Left ventricle myocardium superior (tissue), 1 donor: ENCODE measurements at places on chromosomes 3 and 15.

GRCh38 chr3:43013743-43014155 lies 34.6 kb downstream of the GASK1A start:
- DNase-seq, result no peak

DNA sequence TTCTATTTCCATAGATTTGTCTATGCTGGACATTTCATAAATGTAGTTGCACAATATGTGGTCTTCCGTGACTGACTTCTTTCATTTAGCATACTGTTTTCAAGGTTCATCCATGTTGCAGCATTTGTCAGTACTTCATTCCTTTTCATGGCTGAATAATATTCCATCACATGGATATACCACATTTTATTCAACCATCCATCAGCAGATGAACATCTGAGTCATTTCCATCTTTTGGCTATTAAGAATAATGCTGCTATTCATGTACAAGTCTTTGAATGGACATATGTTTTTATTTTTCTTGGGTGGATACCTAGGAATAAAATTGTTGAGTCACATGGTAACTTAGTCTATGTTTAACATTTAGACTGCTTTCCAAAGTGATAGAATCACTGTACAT lies 99.3 kb upstream of the RAD18 start:
- DNase-seq, result no peak

DNA sequence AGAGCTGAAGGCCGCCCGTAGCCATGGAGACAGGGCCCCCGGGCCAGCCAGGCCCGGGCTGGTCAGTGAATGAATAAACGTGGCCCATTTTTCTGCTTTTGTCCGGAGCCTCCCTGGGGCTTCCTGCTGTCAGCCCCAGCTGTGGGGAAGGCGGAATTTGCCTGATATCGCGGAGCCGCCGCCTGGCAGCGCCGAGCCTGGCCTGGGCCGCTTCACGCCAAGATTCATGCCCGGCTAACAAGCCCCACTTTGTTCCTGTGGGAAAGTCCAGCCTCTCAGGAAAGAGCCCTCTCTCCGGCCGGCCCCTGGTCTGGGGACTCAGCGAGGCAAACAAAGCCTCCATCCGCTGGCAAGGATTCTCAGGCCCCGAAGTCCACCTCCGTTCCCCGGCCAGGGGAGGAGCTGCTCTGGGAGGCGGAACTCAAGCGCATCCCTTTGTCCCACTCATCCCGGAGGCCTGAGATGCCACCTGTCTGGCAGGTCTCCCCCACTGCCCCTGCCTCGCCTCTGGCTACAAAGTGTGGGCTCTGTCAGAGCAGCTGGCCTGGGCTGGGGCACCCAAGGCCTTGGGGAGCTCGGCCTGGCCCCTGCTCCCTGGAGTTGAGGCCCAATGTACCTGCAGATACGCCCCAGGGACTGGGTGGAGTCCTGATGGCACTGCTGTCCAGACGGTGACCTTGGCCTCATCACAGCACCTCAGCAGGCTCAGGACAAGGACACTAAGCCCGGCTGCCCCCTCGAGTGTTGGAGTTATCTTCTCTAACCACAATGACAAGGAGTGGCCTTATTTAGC lies 51.6 kb upstream of the SLC6A11 start:
- DNase-seq, result no peak

- DNase-seq, result no peak
Measured at GRCh38 chr3:114933407-114933806, 213.7 kb downstream of the ZBTB20 start.

DNA sequence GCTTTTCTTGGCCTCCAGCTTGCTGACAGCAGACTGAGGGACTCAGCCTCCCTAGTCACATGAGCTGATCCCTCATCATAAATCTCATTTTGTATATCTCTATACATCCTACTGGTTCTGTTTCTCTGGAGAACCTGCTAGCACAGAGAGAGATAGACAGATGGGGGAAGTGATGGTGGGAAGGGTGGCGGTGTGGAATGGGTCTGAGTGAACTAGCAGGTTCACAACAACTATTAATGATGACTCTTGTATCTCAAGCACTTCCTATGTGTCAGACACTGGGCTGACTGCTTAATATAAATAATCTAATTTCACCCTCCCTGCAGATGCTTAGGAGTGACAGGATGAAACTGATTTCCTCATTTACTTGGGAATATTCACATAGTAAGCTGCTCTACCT lies 106.9 kb upstream of the TLE3 start:
- no peak for DNase-seq

DNA sequence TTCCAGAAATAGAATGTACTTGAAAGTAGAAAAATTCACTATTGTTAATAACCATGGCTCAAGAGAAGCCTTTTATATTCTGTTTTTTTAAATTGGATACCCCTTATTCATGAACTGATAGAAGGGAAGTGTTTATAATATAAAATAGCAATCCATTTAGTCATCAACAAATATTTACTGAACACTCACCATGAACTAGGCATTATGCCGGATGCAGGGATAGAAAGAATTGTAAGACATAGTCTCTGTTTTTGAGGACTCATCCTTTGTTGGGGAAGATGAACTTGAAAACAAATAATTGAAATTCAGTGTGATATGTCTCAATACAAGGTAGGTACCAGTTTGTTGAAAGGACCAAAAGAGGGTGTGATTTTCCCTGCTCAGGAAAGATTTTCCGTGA lies 160.9 kb upstream of the SATB1 start:
- no peak for DNase-seq

GRCh38 chr15:35546511-35547381 lies 781 bp upstream of the DPH6 start:
- DNase-seq, result no peak

GRCh38 chr3:17500618-17501017 lies 241.8 kb downstream of the TBC1D5 start:
- no peak for DNase-seq

GRCh38 chr15:71962537-71962936 lies 152.2 kb downstream of the NR2E3 start:
- DNase-seq, result no peak

DNA sequence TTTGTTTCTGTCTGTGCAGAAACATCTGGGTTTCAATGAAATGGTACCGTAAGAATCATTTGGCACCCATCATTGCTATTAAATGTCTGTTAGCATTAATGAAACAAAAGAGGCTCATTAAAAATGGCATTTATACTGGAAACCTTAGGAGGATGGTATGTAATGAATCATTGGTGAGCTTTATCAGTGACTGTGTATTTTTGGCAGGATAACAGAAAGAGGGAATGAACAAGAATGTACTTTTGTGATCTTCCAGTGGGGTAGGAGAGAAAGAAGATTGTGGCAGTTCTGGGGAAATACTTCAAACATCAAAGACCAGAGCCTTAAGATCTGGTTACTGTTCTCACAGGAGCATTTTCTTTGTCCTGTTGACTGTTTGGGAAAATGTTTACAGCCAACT lies 4.7 kb upstream of the DCBLD2 start:
- DNase-seq, result no peak

DNA sequence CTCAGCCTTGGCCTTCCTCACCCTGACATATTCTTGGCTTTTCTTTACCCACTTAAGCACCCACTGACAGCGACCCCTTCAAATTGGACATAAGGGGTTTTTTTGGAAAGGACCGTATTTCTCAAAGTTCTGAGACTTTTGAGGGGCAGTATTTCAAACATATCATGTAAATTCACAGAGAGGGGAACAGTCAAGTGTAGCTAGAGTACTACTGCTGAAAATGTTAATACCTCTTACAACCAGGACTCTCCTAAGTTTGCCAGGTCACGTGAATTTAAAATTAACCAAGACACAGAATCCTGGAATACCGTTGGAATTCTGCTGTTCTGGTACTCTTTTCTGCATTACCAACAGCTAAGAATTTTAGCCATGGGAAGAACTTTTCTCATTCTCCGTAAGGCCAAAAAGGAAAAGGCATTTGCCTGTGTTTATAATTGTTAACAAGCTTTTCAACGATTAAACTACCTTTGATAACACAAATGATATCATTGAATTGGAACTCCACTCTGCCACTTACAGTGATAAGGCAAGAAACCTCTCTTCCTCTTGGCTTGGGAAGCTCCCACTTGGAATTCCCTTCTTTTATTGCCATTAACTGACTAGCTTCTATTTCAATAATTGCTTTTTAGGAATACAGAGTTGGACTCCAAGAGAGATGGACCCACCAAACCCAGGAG lies 597 bp upstream of the GBE1 start:
- DNase-seq, result no peak

DNA sequence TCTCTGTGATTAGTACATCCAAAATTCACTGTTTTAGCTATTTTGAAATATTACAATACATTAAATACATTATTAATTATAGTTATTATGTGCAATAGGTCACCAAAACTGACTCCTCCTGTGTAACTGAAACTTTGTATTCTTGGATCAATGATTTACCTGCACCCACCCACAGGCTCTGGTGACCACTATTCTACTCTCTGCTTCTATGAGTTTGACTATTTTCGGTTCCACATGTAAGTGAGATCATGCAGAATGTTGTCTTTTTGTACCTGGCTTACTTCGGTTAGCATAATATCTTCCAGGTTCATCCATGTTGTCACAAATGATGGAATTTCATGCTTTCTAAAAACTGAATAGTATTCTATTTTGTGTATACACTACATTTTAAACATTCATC lies 43.8 kb downstream of the SLC2A2 start:
- DNase-seq, result no peak

DNA sequence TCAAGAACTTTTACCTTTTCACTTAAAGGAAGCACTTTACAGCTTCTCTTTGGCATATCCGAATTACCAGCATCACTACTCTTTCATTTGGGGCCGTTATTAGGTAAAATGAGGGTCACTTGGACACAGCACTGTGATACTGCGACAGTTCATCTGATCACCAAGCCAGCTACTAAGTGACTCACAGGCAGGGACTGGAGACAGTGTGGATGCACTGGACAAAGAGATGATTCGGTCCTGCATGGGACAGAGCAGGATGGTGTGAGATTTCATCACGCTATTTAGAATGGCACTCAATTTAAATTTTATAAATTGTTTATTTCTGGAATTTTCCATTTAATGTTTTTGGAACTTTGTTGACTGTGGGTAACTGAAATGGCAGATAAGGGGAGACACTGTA lies 166.9 kb upstream of the IL12A start:
- DNase-seq, result no peak

DNA sequence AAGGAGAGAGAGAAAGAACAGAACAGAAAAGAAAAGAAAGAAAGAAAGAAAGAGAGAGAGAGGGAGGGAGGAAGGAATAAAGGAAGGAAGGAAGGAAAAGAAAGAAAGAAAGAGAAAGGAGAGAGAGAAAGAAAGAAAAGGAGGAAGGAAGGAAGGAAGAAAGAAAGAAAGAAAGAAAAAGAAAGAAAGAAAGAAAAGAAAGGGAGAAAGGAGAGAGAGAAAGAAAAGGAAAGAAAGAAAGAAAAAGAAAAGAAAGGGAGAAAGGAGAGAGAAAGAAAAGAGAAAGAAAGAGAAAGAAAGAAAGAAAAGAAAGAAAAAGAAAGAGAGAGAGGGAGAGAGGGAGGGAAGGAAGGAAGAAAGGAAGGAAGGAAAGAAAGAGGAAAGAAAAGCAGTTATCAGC lies 108.8 kb downstream of the ARPP21 start:
- no peak for DNase-seq

DNA sequence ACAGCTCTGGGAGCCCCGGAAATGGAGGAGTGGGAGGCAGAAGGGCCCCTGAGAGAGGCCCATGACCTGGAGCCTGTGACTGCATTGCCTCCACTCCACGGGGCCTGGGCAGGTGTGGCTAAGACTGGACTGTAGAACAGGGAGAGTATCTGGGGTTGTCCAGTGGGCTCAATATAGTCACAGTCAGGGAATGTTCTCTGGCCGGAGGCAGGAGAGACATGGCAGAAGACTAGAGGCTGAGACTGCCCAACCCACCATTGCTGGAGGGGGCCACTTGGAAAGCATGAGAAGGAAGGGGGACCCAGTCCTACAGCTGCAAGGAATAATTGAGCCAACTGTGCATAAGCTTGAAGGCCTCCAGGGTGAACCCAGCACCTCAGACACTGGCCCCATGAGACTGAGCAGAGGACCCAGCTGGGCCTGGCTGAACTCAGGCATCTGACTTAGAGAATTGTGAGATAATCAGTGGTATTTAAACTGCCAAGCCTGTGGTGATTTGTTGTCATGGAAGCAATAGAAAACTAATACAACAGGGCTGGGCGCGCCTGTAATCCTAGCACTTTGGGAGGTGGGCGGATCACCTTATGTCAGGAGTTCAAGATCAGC lies 33.1 kb downstream of the NIPA2 start:
- no peak for DNase-seq

GRCh38 chr3:120561251-120562045 lies 34.7 kb upstream of the NDUFB4 start:
- peak; percentile 78 for DNase-seq

DNA sequence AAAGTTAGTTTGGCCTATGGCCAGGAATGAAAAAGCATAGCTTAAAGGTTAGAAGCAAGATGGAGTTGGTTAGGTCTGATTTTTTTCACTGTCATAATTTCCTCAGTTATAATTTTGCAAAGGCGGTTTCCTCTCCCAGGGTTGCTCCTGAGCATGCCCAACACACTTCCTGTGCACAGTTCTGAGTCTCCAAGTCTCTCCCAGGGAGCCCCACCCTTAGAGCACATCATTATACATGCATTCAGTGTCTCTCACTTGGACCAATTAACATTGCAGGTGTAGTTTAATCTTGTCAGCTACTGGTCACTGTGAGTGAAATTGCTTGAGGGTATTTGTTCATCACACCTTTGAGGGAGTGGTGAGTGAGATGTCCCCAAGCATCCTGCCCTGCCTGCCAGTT lies 96.0 kb upstream of the ATP10A start:
- DNase-seq, result no peak

DNA sequence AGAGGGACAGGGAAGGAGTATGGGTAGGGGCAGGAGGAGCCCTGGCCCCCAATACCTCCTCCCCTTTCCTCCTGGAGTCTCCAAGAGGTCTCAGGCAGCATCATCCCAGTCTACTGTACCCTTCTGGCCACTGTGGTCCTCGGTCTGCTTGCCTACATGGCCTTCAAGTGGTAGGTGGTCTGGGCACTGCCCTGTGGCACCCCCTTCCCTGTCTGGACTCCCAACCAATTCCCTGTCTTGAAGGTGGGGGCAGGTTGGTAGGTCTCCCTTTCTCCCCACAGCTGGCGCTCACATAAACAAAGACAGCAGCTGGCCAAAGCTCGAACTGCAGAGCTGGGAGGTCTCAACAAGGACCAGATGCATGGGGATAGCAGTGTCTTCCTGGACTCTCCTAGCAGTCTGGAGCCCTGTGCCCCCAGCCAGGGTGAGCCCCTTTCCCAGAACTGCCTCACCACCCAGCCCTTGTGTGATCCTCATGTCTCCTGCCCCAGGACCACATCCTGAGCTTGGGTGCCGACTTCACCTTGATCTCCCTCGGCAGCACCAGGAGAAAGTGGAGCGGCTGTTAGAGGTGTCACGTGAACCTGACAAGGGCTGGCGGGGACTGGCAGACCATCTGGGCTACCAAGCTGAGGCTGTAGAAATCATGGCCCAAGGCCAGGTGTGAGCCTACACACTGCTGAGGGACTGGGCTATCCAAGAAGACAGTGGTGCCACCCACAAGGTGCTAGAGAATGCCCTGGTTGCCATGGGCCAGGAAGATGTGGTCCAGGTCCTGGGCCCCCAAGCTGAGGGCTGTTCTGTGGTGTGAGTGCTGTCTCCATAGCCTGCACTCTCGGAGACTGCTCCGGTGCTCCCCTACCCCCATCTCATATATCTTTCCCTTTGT lies 33.1 kb downstream of the NBEAL2 start:
- no peak for DNase-seq

- no peak for DNase-seq
Measured at GRCh38 chr3:60743631-60744164, 507.6 kb downstream of the FHIT start.
